ENCODE measurements at places on chromosomes 11 and 22.

GRCh38 chr11:114342476-114342875 lies 46.3 kb downstream of the NNMT start:
- no peak for DNase-seq

- DNase-seq, result no peak
Observed at GRCh38 chr11:32918427-32918826, 25.8 kb downstream of the QSER1 start.

- DNase-seq, result no peak
Observed at GRCh38 chr11:12577725-12578644, 96.2 kb upstream of the TEAD1 start.

GRCh38 chr22:20117633-20118299 lies 740 bp upstream of the TRMT2A start:
- DNase-seq, result no peak

DNA sequence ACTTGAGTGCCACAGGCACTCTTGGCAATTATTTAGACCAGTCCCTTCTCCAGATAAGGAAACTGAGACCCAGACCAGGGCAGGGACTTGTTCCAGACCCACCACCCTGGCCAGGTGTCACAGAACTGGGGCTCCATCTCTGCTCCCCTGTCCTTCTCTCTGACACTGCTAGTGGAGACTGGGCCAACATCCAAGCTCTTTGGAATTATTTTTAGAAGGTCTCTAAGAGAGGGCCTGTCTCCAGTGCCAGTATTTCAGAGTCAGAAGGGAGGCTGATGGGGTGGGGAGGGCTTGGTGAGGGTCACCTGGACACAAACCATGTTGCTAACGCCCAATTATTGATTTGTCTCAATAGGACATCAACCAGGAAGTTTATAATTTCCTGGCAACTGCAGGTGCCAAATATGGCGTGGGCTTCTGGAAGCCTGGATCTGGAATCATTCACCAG lies 32.7 kb downstream of the POLR3H start:
- no peak for DNase-seq

GRCh38 chr11:833114-833791 lies 501 bp downstream of the CD151 start:
- no peak for DNase-seq

DNA sequence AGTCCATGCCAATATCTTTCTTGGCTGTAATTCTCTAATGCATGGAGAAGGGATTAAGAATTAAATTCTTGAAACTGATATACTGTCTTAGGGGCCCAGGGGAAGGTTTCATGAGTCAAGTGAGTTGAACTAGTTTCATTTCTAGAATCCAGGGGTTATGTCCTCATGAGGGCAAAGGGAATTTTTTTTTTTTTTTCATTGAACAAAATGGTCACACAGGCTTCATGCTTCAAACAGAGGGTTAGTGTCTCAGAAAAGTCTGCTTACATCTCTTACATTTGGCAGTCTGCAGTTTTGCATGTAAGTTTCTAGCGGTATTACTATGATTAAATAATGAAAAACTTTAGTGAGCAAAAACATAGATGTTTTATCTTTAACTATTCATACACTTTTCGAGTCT lies 32.9 kb downstream of the PPME1 start:
- DNase-seq, result no peak

- no peak for DNase-seq
Observed at GRCh38 chr22:41505511-41506220, 36.7 kb downstream of the ACO2 start.

- DNase-seq, result no peak
Observed at GRCh38 chr11:16895306-16895705, 118.9 kb downstream of the PLEKHA7 start.

DNA sequence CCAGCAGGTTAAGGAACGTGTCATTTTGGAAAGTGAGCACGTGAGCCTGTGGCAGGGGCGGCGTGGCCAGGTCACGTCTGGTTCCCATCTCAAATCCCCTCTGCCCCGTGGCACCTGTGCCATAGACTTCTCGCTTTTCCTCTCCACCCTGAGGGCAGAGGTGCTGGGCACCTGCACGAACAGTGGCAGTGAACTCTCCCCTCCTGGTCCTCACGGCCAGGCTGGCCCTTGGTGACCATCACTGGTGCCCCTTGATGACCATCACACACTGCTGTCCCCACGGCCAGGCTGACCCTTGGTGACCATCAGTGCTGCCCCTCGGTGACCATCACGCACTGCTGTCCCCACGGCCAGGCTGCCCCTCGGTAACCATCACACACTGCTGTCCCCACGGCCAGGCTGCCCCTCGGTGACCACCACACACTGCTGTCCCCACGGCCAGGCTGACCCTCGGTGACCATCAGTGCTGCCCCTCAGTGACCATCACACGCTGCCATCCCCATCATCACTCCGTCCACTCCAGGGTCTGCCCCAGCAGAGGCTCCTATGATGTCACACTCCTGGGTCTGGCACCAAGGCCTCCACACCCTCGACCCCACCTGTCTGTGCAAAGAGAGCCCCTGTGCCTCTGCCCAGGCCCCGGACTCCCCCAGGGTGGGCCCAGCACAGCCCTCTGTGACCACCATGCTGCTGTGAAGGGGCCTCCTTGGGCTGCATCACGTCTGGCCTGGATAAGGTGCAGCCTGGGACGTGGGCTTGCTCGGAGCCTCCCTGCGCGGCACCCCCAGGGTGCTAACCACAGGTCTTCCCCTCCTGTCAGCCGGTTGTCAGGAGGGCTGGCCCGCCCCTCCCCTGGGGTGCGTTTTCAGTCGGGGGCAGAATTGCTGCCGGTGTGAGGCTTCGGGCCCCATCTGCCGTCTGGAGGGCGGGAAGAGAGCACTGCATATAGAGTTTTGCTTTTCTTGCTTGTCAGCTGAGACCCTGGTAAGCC lies 738.6 kb downstream of the BRD1 start:
- DNase-seq, result no peak

DNA sequence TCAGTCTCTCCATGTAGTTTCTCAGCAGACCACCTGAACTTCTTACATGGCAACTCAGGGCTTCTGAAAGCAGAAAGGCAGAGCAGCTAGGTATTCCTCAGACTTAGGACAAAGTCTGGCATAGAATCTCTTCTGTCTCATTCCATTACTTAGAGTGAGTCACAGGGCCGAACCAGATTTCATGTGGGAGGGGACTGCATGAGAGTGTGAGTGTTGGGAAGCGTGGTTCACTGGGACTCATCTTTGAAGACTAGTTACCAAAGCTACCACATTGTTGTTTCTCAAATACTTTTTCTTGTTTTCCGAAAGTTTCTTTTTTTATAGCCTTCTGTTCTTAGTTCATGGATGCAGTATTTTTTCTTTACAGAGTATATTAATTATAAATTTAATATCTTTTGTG lies 36.1 kb upstream of the SCN3B start:
- DNase-seq, result no peak

GRCh38 chr11:69053546-69054396 lies 5.0 kb downstream of the TPCN2 start:
- no peak for DNase-seq

GRCh38 chr11:34487430-34487829 lies 26.2 kb downstream of the ELF5 start:
- DNase-seq, result no peak

DNA sequence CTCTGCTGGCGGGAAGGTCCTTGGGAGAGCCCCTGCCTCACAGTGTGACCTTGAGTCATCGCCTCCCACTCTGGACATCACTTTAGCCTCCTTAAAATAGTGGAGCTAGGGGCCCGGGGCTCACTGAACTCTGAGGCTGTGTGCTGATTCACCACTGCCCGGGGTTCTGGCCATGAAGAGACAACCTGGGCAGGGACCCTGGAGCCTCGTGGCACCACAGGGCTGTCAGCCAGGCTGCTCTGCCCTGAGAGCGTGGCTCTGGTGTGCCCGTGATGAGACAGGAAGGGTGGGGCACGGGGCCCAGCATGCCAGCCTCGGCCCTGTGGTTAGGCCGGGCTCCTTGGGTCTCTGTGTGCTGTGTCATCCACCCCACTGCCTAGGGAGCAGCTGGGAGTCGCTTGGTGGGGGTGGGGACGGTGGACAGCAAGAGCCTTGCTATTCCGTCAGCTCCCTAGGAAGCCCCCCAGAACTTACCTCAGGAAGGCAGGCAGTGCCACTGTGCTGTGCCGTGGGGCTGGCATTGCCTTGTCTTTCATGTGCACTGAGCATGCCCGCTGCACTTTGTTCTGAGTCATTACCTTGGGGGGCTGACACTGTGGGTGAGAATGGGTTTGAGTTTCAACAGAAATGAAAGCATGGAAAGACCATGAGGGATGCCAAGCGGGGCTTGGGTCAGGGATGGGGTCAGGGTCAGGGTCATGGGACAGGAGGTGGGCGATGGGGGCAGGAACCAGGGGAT lies 31.7 kb downstream of the TPCN2 start:
- no peak for DNase-seq
